ENCODE measurements at places on chromosomes 2 and 18. TPM values are rescaled to one million over a fixed set of nuclear protein-coding genes. Genes with fewer than 3 reads are reported as not detected.

Gene TSN
- total RNA-seq = 88.0 TPM

Gene ASPRV1
- 0.64 TPM for total RNA-seq

DNA sequence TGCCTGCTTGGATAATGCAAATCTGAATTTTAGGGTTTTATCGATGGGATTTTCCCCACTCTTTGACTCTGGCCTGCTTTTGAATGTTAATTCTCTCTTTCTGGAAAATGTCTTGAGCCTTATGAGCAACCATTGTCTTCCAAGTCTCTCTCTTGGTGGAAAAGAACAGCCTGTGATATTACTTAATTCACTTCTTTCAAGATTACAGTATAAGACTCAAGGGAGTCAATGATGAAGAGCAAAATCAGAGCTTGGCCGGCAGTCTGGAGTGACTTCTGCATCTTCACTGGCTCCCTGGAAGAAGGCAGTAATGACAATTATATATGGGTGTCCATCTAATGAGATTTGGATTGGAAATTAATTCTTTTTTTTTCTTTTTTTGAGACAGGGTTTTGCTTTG is 122.9 kb upstream of the ZEB2 start:
- DNase-seq = no peak

DNA sequence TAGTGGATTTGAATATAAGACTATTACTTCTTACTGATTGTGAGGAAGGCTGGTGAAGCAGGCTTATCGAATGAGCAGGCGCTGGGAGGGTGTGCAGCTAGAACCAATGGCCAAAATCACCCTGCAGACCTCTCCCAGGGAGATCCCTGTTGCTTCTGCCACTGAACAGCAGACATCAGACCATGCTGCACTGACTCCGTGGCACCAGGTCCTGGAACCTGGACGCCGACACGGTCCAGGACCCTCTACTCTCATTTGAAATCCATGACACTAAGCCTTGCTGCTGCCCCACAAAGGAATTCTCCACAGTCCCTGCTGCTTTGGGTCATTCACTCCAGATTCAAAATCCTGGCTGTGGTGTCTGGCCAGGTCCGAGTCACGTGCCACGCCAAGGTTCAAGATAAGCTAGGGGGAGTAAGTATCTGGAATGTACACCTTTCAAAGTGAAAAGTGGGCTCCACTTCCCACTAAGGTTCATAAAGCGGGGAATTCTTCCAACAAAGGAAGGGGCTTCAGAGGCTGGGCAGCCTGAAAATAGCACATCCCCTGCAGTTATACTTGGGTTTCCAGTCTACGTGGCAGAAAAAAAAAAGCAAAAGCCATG is 9.0 kb upstream of the YWHAQ start:
- DNase-seq = no peak

GRCh38 chr2:13193075-13193474 is 476.3 kb downstream of the TRIB2 start:
- DNase-seq = no peak

DNA sequence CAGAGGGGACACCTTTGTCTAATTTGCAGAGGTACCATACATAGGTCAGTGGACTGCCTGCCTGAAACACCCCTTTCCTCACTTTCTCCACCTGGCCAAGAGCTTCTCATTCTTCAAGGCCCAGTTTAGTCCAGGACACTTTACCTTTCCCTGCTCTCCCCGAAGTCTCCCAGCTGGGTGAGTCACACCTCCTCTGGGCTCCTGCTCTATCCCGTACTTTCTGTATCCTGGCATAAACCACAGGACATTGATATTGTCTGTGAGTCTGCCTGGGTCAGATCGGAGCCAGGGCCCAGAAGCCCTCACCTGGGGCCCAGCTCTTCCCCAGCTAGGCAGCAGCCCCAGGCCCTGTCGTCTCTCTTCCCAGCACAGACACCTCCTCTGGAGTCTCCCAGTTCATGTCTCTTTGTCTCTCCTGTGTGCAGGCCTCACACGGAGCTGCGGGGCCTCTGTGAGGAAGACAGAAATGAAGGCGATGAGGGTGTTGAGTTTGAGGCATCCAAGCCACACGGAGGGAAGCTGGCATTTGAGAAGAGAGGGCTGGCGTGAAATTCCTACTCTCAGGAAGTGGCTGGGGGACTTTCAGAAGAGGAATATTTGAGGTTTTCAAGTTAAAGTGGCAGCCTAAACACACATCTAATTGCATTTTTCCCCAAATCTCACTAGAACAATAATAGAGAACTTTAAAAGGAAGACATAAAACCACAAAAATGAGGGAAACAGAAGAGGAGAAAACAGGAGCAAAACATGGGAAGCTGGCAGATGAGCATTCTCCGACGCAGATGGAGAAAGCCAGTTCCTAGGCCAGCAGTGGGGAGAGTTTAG is 79.6 kb upstream of the LAPTM4A start:
- no peak for DNase-seq

- no peak for DNase-seq
Observed at GRCh38 chr18:78904179-78904531, 75.5 kb upstream of the SALL3 start.

Data from CD8-positive, alpha-beta memory T cell (primary cell).